Stimulated activated CD8-positive, alpha-beta memory T cell treated with anti-CD3 and anti-CD28 coated beads, Interleukin-4, amount 100 ng/mL, for 1 hour (primary cell): ENCODE measurements at places on chromosomes 2 and 18.

DNA sequence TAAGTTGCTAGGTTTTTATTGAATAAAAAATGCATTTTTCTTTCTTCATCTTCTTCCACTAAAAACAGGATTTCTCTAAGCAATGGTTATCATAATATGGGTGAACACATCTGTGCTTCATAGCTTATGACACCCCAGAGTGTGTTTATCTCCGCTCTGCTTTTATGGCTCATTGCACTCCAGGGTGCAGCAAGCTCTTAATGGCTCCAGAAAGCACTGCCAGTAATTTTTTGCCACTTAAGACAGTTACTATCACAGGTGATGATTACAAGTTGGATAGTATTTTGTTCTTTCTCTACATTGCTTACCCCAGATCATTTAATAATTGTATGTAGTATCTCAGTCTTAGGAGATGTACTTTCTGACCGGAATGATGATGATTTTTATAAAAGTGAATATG is 239.3 kb upstream of the CDH20 start:
- DNase-seq = no peak

DNA sequence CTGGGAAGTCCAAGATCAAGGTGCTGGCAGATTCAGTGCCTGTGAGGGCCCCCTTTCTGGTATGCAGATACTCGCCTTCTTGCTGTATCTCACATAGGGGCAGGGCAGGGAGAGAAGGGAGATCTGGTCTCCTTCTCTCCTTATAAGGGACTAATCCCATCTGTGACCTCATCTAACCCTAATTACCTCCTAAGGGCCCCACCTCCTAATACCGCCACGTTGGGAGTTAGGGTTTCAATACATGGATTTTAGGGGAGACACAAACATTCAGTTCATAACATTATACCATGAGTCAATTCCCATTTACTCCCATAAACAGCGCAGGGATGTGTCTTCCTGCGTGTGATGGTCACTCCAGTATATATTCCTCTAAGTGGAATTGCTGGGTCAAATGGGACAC is 73.8 kb upstream of the TXNDC2 start:
- DNase-seq = no peak

DNA sequence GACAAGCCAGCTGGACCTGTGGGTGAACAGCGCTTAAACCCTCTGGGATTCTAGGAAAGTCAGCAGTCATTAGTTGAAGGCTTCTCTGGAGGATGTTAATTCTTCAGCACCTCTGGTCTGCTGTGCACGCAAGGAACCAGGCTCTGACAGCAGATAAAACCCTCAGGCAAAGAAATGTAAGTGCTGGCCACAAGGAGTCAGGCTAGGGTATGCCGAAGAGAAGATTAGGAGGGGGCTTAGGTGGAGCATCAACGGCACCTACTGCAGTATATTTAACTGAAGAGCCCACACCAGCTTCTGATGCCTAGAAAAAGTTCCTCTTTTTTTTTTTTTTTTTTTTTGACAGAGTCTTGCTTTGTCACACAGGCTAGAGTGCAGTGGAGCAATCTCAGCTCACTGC is 304.2 kb upstream of the MC4R start:
- no peak for DNase-seq

DNA sequence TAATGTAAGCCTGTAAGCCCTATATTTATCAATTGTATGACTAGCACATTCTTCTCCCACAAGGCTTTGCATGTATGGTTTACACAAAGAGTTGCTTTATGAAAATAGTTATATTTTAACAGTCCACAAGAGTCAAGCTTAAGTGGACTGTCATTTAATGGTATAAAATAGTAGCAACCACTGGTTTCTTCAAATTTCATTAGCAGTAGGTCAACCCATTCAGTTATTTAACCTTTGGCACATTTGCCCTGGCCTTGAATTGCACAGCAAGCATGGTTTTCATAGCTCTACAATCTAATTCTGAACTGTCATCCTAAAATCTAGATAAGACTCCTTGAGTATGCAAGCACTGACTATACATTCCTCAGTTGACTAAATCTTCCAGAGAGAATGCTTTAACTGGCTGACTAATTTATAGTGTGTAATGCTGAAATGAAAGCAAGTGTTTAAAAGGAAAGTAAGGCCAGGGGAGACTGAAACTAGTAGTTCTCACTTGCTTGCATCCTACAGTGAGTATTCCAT is 1.8 kb downstream of the DPP4 start:
- DNase-seq = no peak

- DNase-seq = no peak
Observed at GRCh38 chr2:144194326-144195071, 325.4 kb downstream of the ZEB2 start.
